ENCODE measurements at places on chromosomes 3 and 15.

- no peak for DNase-seq
These were observed 206.3 kb upstream of the CD96 start for GRCh38 chr3:111335512-111336303.

- peak; percentile 37 for DNase-seq
These were observed 56.4 kb upstream of the LIMD1 start for GRCh38 chr3:45537970-45538640.

GRCh38 chr3:126300001-126300760 is 57.0 kb downstream of the KLF15 start:
- DNase-seq, result no peak

DNA sequence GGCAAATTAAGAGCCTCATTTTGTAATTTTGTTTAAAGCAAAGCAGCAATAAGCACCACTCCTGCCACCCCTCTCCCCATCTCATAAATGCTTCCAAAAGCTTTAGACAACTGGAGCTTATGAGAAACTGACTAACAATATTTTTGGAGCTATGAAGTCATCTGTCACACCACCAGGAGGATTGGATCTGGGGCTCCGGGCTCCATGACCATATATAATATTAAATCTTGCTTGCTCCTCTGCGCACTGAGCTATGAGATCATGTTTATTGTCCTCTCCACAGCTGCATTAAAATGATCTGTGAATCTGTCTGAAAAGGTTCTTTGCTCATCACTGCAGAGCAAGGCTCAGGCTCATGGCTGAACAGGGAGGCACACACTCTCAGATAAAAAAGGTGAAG is 323.7 kb downstream of the ZNF621 start:
- DNase-seq, result no peak

DNA sequence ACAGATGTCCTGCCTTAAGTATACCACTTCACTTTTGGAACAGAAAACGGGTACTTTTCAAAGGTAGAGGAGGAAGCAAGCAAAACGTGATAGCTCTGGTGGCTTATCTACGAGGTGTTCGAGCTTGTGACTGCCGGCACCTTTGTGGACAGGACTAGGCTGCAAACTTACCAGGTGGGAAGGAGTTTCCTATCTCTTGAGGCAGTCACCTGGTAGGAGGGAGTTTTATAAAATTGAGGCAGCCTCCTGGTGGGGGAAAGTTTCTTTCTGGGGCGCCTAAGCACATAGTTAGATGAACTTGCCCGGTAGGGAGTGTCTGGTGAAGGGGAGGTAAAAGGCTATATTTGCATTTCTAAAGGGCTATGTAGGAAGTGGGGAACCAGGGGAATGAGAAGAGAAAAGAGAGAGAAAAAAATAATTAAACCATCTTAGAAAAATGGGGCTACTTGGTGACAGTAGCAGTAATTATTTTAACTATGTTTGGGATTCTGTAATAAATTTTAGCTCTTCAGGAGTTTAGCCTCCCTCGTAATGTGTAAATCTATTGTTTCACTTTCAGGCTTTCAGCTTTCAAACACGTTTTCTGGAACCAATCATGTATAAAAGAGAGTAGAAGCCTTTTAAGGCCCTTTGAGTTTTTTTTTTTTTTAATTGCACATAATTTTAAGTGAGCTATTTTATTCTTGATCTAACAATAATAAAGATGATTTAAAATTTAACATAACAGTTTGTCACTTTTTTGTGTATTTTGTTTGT is 131.0 kb downstream of the IL5RA start:
- no peak for DNase-seq

- DNase-seq, result no peak
These were observed 111.5 kb upstream of the PPP2R3A start for GRCh38 chr3:135853981-135854380.

GRCh38 chr3:150106740-150107428 is 136.2 kb upstream of the PFN2 start:
- DNase-seq, result peak; percentile 28

- no peak for DNase-seq
These were observed 55.8 kb upstream of the PDZRN3 start for GRCh38 chr3:73680391-73681095.

DNA sequence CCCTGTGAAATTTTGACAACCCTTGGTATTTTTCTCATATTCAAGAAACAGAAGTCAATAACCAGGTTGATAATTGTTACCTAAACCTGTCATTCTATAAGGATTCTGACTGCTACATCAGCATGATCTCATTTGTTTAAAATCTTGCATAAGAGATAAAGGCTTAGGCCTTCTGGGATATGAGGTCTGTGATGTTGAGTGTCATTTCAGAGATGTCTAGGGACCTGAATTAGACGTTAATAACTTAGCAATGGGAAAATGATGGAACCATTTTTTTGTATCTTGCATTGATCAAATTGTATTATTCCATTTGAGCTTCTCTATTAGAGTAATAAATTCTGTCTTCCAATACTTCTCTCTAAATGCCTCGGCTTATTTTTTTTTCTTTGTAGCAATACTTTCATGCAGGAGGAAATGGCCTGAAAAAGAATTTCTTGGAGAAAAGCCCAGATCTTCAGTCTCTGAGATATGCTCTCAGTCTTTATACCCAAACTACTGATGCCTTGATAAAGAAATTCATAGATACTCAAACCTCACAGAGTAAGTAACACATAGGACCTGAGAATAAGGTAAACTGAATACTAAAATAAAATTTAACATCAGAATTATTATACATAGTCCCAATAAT is 589.3 kb downstream of the UNC13C start:
- DNase-seq, result no peak

- no peak for DNase-seq
These were observed 58.8 kb upstream of the MYZAP start for GRCh38 chr15:57532731-57533447.

DNA sequence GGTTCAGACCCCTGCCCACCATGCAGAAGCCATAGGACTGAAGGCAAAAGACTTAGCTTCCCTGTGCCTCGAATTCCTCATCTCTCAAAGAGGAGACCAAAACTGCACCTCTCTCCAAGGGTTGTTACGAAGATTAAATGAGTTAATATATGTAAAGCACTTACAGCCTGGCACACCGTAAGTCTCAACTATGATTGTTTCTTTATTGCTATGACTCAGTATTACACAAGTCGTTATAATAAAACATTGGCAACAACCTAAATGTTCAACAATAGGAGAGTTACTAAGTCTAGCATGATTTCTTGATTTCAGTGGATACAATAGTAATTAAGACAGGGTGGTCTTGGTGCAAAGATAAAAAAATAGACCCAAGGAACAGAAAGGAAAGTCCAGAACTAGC is 19.6 kb upstream of the FGD5 start:
- no peak for DNase-seq

DNA sequence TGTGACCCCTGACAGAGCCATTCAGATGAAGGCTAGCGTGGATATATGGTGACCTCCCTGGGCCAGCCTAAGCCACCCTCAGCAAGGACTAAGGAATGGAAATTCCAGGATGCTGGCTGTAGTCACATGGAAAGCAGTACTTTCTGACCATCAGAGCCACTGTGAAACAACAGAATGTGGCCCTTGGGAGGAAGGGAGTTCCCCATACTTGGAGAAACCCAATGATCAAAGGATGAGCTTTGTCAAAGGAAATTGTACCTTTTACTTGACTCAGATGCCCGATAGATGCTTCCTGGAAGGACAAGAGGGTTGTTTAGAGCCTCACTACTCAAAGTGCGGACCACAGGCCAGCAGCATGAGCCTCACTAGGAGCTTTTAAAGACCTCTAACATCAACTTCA is 484.5 kb upstream of the PROK2 start:
- DNase-seq, result no peak

DNA sequence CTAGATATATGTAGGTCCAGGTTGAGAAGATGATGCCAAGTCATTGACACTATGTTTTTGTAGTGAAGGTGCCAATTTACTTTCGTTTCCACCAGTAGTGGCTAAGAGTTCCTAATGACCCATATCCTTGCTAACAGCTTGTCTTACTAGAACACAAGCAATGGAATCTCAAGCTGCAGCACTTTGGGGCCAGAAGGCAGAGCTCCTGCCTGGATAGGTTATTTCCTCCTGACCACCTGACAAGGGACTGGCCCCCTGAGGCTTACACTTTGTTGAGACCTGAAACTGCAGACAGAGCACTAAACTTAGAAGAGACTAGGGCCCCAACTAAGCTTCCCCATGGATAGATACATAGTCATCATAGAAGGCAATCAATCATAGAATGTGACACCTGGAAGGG is 11.7 kb downstream of the ONECUT1 start:
- DNase-seq, result no peak

- no peak for DNase-seq
These were observed 13.8 kb upstream of the TEX264 start for GRCh38 chr3:51657234-51657633.

DNA sequence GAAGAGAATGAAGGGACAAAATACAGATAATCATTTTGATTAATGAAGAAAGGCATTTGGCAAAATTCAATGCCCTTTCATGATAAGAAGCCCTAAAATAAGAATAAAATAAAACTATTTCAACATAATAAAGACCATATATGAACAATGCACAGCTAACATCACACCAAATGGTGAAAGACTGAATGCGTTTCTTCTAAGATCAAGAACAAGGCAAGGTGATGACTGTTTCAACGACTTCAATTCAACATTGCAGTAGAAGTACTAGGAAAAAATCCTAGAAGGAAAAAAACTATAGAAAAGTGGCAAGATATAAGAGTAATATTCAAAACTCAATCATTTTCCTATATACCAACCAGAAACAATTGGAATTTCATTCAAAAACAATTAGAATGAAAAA is 280.1 kb upstream of the GRM7 start:
- no peak for DNase-seq

DNA sequence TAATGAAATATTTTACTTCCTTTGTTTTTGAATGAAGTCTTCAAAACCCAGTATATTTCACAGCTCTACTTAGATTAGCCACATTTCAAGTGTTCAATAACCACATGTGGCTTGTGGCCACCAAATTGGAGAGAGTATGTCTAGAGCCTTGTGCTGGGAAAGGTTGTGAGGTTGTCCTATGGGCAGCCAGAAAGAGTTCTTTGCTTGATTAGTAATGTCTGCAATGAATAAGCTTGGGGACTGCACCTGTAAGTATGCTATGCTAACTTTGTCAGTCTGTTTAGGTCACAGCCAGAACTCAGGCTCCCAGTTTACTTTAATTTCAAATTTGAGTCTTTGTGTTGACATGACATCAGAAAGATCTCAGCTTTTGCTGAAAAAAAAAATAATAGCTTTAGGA is 294.9 kb upstream of the SOX14 start:
- no peak for DNase-seq

- no peak for DNase-seq
These were observed 50.4 kb upstream of the TBC1D21 start for GRCh38 chr15:73822998-73823397.

DNA sequence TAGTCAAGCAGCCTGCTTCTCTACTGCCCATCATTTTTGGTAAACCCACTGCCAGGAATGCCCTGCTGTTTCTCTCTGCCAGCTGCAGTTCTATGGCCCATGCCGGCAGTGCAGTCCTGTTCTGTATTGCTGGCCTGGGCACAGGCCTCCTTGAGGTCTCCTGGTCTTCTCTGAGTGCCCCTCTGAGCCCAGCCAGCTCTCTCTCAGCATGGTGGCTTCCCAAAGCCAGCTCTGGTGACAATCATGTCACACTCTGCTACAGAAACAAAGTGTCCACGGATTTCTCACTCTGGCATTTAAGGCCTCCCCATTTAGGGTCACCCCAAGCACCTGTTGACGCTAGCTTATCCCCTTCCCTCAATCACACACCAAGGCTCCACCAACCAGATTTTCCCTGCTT is 24.5 kb downstream of the SRPRB start:
- DNase-seq, result no peak

DNA sequence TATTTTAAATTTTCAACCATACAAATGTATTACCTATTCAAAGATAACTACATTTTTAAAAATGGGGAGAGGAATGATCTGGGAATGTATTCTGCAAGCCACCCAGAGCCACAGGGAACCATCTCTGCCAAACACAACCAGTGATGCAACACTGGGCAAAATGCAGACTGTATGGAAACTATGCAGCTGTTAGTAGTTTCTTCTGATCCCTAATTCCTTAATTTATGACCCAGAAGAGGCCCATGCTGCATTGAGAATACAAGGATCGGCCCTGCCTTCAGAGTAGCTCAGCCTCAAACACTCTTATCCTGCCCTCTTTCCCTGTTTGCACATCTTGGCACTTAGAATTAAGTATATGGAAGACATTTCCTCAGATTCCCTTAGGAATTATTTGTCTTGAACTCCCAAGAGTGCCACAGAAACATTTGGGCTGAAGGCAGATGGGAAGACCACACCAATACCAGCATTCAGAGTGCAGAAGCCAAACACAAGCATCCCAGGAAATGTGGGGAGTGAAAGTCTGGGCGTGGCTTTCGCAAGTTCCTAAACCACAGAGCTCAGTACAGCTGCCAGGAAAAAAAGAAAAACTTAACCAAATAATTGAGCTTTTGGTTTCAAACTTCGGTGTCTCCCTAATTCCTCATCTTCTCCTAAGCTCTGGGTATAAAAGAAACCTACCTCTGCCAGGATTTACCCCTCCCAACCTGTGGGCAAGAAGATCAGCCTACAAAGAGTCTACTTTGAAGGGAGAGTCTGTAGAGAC is 5.3 kb downstream of the SNUPN start:
- DNase-seq, result no peak

DNA sequence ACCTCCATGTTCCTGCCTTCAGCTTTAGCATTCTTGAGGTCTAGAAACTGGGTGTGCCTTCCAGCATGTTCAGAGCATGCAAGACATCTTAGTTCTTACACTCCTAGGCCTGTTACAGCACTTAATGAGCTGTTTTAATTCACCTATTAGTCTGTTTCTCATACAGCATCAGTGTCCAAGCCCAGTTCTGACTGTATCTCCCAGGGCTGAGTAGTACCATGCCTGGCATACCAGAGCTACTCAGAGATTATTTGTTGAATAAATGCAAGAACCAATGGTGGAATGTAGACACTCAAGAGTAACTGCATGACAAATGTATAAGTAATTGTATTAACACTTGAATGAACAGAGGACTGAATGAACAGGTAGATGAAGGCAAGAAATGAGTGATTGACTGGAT is 61.8 kb upstream of the SCN5A start:
- DNase-seq, result no peak

DNA sequence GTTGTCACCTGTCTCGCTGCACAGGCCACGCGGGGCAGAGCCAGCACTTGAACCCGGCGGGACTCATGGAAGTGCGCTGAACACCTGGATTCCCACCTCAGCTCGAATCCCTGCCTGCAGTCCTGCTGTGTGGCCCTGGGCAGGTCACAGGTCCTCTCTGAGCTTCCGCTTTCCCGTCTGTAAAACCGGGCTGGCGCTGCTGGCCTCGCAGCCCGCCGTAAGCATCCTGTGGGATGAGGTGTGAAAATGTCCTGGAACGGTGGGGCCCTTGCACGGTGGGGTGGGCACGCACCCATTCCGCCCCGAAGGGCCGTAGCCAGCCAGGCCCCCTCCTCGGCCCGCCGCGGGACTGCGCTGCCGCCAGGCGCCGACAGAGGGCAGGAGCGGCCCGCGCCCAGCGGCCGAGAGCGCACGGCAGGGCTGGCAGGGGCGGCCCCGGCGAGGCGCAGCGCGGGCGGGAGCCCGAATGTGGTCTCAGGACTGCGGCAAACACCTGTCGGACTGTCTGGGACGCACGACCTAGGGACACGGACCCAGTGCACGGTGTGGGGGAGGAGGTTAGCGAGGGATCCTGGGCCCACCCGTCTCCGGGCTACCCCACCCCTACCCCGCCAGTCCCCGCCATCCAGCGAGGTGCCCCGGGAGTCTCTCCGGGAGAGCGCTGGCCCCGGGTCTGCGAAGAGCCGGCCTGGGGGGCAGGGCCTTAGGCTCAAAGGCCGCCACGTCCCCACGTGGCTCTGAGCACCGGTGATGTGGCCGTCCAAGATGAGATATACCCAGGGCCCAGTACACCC is 40.4 kb downstream of the DNAJB8 start:
- DNase-seq, result peak; percentile 19

All from NCI-H2171 treated with DMSO at 0.1 percent for 48 hours (cell line).